ENCODE measurements at places on chromosomes 7 and 10. TPM values are rescaled to one million over a fixed set of nuclear protein-coding genes. Genes with fewer than 3 reads are reported as not detected.

The IL6 gene
- 1.0 TPM for total RNA-seq

The SPDYE18 gene
- not detected for total RNA-seq

The SUN3 gene
- total RNA-seq, result not detected

The C10orf53 gene
- total RNA-seq, result not detected

The CTAGE6 gene
- not detected for total RNA-seq

The MBLAC1 gene
- 3.1 TPM for total RNA-seq

The PDE6C gene
- not detected for total RNA-seq

The OR13A1 gene
- total RNA-seq, result not detected

The PIK3AP1 gene
- 1.0 TPM for total RNA-seq

The SAP25 gene
- 0.39 TPM for total RNA-seq

The RARRES2 gene
- not detected for total RNA-seq

The LRRD1 gene
- not detected for total RNA-seq

The ATG9B gene
- 0.42 TPM for total RNA-seq
